Thymus (tissue), 14 donors: ENCODE measurements at places on chromosomes 7 and 10.

- DNase-seq: no peak
Observed at GRCh38 chr10:43094085-43094484, 17.2 kb downstream of the RET start.

DNA sequence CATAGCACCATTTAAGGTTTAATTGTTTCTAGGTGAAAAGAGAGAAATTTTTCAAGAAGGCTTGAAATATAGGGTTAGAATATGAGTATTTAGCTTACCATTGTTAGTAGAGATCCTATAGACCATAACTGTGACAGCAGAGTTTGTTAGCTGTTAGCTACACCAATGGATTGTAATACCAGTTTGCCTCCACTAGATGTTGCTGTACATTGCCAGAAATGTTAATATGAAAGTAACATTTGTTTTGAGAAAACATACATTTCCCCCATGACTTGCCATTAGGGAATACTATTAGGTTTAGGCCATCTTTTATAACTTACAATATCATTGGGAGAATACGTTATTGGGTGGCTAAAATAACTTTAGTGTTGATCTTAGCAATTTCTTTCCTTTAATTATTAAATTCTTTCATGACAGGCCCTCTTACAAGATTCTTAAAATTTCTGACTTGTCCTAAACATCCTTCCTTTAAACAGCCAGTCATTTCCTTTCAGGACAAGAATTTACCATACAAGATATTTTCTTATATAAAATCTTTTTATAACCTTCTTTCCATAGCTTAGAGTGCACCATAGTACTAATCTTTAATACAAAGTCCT is 39.5 kb downstream of the ZNF117 start:
- DNase-seq: peak; percentile 13

DNA sequence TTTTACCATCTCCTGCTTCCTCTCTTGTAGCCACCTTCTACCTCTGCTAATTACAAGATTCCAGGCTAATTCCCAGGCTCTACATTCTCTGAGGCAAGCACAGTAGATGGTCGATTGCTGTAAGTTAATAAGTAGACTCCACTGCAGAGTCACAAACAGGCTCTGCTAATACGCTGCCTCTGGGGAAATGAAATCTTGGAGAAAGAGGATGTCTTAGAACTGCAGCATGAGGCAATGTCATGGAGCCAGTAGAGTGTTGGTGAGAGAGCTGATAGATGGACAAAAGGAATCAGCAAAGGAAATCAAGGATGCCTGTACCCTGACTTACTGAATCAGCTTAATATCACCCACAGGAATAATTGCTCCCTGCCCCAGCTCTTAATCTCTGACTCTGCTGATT is 1260.3 kb downstream of the XPNPEP1 start:
- DNase-seq: no peak

- no peak for DNase-seq
Observed at GRCh38 chr7:154860621-154861375, 142.1 kb downstream of the PAXIP1 start.

DNA sequence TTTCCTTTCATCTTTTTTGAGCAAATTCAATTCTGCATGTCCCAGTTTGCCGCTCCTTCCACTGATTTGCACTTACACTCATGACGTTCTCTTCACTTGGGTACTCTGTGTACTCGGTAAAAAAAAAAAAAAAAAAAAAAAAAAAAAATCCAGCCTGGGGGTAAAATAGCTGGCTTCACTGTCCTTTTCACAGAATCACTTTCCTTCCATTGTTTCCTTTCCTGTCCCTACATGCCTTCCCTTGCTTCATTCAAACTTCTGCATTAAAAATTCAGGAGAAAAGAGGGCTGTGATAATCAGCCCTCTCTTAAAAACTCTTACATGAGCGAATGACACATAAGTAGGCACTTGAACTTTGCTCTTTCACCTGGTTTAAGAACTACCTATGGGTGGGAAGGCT is 8.7 kb downstream of the ANKRD1 start:
- DNase-seq: no peak

GRCh38 chr10:6128087-6128486 is 39.3 kb downstream of the RBM17 start:
- DNase-seq: no peak

- DNase-seq: no peak
Observed at GRCh38 chr7:28091190-28091589, 89.4 kb downstream of the JAZF1 start.

- DNase-seq: no peak
Observed at GRCh38 chr7:31981874-31982390, 88.3 kb downstream of the PDE1C start.

GRCh38 chr10:125048094-125048864 is 106.4 kb downstream of the ZRANB1 start:
- no peak for DNase-seq

DNA sequence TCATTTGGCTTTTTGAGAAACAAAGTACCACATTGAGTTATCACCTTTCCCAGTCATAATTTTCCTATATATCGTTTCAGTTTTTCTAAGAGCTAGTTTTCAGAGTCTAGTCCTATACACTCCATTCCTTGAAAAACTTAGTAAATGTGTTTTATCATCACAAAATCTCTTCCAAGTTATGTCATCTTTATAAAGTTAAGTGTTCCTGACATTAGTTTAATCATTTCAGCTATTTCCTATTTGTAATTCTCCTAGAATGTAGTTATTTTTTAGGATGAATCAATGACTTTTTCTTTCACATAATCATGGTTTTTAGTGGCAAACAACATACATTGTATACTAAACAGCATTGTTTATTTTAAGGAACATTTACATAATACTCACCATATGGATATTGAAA is 191.7 kb upstream of the BET1 start:
- no peak for DNase-seq

- no peak for DNase-seq
Observed at GRCh38 chr7:132249256-132249971, 326.9 kb downstream of the PLXNA4 start.

DNA sequence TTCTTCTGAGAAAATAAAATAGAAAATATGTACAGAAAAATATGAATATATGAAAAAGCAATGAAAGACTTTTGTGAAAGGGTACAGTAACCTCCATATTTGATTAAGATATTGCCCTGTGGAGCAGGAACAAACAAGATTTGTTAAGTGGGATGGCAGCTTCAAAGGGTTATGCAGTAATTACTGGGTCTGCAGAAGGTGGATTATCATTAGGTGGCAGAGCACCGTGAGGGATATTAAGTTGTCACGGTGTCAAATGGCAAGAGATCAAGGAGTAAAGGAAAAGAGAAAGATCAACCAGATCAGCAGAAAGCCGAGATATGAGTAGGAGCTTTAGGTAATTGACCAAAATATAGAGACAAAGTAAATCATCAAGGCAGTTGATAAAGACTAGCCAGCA is 44.1 kb downstream of the DGKB start:
- no peak for DNase-seq

- DNase-seq: no peak
Observed at GRCh38 chr7:22627136-22627535, 99.9 kb upstream of the IL6 start.

GRCh38 chr7:151708610-151709009 is 168.3 kb downstream of the PRKAG2 start:
- no peak for DNase-seq
